ACHN (cell line): ENCODE measurements at places on chromosomes 6 and 20.

DNA sequence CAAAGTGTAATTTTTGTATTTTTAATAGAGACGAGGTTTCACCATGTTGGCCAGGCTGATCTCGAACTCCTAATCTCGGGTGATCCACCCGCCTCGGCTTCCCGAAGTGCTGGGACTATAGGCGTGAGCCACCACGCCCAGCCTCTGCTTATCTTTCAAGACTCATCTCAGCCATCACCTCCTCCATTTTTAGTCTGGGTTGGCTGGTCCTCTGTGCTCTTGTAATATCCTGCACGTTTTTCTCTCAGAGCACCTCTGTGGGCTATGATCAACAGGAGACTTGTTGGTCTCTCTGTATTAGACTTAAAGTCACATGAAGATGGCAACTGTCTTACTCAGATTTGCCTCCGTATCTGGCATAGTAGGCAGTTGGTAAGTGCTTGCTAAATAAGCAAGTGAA is 7.6 kb downstream of the NOTCH4 start:
- no peak for DNase-seq

DNA sequence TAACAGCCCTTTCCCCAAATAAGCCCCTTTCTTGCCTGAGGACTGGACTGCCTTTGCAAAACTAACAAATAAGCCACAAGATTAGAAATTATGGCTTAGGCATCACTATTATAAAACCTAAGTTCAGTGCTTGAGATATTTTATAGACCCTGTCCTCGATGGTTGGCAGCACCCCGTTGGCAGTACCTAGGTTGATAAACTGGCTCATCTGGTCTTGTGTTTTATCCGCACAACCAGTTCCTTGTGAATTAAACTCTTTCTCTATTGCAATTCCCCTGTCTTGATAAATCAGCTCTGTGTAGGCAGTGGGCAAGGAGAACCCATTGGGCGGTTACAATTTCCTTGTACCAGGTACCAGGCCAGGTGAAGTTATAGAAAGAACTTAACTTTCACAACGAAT is 6.6 kb downstream of the LRP11 start:
- no peak for DNase-seq

DNA sequence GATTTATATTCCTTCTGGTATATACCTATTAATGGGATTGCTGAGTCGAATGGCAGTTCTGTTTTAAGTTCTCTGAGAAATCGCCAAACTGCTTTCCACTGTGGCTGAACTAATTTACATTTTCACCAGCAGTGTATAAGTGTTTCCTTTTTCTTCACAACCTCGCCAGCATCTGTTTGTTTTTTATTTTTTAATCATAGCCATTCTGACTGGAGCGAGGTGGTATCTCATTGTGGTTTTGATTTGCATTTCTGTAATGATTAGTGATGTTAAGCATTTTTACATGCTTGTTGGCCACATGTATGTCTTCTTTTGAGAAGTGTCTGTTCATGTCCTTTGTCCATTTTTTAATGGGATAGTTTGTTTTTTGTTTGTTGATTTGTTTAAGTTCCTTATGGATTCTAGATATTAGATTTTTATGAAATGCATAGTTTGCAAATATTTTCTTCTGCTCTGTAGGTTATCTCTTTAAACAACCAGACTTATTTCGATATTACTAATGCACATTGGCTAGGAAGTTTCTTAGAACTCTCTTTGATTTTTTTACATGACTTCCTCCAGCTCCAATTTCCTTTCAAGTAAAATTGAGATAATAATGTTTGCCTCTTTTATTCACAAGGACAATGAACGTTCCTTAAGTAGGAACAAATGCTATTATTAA is 12.2 kb upstream of the VNN1 start:
- no peak for DNase-seq

- no peak for DNase-seq
Observed at GRCh38 chr6:149867876-149868640, 3.9 kb upstream of the LRP11 start.

DNA sequence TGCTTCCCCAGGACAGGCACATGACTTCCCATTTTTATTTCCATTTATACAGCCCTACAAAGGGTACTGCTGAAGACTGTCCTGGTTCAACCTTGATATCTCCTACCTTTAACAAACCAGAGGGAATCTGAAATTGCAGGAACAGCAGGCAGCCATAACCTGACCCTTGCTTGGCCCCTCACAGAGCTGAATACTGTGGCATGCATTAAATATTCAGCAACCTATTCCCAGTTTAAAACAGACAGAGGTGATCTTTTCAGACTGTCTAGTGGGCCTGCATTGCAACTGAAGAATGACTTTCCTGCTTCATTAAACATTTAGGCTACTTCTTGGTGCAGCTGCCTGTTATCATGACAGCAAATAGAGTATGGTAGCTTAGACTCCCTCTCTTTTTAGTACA is 76.8 kb upstream of the POPDC3 start:
- DNase-seq = no peak

DNA sequence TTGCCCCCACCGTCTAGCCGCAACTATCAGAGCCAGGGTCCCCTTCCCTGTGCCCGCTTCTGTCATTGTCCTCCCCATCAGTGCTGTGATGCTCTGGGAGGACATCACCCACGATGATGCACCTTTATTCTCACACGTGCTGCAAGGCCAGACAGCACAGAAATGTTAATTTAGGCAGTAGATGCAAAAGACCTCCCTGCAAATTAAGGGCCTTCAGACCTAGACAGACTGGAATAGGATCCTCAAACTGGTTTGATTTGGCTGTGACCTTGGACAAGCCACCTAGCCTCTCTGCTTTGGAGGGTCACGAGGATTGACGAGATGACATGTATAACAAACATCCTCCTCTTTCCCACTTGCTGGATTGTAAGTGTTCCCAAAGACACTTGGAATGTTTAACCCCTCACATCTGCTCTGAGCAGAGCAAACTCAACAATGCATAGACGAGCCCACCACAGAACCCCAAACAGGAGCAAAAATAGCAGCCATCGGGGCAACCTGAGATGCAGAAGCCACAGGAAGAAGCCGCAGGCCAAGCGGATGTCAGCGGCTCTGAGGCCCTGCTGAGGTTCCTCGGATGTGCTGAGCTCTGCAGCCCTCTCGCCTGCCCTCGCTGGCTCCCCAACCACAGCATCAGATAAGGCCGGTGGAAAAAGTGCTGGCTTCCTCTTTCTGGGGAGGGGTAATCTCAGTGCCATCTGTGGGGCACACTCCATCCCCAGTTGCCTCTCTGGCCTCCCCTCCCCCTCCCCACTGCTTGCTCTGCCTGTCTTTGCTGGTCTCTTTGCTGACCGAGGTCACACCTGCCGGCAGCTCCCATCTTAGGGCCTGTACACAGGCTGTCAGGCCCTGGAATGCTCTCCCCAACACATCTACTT is 35.3 kb downstream of the TOX2 start:
- DNase-seq = no peak

GRCh38 chr6:142297996-142298753 is 3.6 kb upstream of the ADGRG6 start:
- DNase-seq = peak; percentile 53

DNA sequence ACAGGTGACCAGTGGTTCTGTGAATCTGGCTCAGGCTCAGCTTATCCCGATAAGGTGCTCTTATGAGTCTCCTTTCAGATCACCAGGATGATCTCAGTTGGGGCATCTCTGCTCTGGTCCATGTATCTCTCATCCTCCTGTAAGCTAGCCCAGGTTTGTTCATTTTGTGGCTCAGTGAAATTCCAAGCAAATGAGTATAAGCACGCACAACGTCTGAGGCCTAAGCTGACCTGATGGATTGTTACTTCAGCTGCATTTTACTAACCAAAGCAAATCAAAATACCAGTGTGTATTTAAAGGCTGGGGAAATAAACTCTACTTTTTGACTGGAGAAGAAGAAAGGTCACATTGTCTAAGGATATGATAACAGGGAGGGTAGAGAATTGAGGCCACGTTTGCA is 551.0 kb upstream of the BTBD3 start:
- no peak for DNase-seq

DNA sequence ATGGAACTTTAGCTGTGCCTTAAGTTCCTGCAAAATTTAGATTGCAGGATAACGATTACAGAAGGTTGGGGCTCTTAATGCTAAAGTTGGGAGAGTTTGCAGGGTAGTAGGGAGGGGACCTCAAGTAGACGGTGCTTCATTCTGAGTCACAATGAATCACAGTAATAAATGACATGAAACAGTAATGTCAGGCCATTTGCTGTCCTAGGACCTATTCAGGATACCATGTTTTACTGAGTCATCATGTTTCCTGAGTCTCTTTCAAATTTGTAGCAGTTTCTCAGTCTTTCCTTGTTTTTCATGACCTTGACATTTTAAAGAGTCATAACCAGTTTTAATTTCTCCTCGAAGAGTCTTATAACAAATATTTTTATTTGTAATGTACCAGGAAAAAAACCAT is 406.9 kb upstream of the MAP3K7 start:
- no peak for DNase-seq

DNA sequence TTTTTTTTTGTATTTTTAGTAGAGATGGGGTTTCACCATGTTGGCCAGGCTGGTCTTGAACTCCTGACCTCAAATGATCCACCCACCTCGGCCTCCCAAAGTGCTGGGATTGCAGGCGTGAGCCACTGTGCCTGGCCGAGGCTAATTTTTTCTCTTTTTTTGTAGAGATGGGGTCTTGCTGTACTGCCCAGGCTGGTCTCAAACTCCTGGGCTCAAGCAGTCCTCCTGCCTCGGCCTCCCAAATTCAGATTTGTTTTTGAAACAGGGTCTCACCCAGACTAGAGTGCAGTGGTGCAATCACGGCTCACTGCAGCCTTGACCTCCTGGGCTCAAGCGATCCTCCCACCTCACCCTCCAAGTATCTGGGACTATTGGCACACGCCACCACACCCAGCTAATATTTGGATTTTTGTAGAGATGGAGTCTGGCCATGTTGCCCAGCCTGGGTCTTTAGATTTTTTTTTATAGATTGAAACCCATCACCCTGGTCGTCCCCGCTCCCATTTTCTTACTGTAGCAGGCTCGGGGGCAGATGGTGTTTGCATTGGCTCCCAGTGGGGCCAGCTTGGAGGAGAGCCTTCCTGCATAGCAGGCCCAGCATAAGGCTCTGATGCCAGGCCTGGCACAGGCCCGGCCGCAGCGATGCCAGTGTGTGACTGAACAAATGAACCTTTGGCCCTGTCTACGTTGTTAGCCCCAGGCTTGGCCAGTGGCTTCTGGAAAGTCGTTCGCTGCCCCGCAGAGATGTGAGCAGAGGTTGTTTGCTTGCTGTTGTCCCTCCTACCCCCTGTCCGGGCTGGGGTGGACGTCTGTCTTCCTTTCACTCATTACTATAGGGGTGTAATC is 4.3 kb upstream of the MTG2 start:
- DNase-seq = no peak

- no peak for DNase-seq
Observed at GRCh38 chr20:2460752-2461424, 9.7 kb downstream of the SNRPB start.

- no peak for DNase-seq
Observed at GRCh38 chr6:76818451-76818850, 644.8 kb downstream of the HTR1B start.

- DNase-seq = no peak
Observed at GRCh38 chr6:113299531-113299930, 557.6 kb upstream of the MARCKS start.

DNA sequence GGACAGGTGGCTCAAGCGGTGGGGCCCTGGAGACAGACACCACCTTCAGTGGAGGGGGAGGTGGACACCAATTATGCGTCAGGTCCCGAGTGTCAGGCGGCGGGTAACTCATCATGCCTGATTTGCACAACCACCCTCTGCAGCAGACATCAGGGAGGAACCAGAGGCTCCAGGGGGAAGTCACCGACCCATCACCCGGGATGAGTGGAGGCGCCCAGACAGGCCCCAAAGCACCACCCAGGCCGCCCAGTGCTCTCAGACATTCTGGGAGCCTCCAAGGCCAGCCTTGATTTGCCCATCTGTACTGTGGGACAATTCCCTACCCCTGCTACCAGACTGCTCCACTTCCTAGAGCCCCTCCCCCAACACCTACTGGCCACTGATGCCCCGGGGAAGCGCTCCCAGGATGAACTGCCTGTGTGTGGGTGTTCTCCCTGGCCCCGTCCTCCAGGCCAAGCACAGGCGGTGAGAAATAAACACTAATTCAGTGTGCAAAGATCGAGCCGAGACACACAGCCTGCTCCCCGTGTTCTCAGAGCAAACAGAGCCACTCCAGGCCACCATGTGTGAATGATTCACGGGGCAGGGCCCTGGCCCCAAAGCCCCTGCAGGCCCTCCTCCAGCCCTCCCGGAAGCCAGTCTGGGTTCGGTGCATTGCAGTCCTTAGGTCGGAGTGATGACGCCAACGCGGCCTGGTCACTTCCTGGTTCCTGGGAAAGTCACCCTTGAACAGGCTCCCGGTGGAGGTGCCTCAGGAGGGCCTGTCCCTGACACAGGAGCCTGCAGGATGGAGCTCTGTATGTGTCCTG is 107.2 kb downstream of the ASXL1 start:
- no peak for DNase-seq

DNA sequence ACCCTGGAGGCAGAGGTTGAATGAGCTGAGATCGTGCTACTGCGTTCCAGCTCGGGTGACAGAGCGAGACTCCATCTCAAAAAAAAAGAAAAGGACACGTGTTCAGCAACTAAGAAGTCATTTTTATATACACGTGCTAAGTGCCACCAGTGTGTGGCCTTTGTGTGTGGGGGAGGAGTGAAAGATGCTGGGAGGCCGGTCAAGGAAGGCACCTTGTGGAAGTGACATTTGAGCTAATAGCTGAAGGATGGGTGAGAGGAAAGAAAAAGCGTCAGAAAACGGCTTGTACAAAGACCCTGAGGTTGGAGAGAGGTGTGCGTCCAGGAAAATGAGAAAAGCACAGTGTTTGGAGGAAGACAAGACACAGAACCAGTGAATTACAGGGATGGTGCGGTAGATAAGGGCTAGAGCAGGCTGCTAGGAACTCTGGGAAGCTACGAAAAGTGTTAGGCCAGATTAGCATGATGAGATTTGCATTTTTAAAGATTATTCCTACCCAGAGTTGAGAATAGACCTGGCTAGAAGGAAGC is 11.6 kb downstream of the RREB1 start:
- no peak for DNase-seq

DNA sequence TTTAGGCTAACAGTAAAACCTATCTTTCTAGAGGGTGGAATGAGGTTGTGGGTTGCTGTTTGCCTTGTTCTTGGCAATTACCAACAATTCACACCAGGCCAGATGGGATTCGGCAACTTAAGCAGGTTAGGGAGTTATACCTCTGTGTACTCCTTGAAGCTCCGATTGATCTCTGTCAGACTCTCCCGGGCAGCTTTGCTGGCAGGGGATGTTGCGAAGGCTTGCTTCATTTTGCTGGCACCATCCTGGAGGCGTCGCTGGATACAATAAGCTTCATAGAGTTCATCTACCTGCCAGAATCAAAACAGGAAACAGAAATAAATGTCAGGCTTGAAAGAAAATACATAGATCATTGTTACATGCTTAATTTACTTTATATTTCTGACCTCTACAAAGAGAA is 66.4 kb upstream of the ARMH2 start:
- no peak for DNase-seq
